NCI-H69 (cell line): ENCODE measurements at places on chromosomes 13 and 19.

GRCh38 chr19:35031072-35031881 lies 1.0 kb downstream of the SCN1B start:
- DNase-seq, result peak; percentile 72

- peak; percentile 80 for DNase-seq
Observed at GRCh38 chr19:16825312-16826052, 3.7 kb upstream of the SIN3B start.

DNA sequence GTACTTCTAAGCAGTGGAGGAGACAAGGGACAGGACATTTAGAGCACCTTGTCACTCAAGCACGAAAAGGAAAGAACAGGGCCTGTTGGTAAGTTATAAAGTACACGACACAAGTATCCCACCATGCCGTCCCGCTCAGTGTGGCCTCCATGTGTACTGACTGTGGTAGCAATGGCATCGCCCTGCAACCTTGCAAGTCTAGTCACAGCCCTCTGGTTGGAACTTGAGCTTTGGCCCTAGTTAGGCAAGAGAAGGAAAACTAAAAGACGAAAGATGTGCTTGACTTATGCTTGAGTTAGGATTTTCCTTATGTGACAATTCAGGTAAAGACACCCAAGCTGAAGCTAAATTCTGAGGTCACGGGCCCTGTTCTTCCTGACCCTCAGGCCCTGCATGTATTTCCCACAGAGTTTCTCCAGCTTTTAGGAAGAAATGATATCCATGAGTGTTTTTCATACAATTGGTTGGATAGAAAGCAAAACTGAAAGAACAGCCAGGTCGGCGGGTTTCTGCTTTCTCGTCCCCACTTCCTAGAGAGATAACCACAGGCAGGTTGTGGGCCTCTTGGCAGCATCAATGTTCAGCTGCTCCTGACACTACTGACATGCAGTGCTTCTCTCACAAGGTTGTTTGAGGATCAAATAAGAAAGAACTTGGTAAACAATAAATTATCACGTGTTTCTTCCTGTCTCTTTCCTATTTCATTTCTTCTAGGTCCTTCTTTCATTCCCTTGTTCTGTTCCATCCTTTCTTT lies 216.2 kb downstream of the IRS2 start:
- DNase-seq, result no peak

DNA sequence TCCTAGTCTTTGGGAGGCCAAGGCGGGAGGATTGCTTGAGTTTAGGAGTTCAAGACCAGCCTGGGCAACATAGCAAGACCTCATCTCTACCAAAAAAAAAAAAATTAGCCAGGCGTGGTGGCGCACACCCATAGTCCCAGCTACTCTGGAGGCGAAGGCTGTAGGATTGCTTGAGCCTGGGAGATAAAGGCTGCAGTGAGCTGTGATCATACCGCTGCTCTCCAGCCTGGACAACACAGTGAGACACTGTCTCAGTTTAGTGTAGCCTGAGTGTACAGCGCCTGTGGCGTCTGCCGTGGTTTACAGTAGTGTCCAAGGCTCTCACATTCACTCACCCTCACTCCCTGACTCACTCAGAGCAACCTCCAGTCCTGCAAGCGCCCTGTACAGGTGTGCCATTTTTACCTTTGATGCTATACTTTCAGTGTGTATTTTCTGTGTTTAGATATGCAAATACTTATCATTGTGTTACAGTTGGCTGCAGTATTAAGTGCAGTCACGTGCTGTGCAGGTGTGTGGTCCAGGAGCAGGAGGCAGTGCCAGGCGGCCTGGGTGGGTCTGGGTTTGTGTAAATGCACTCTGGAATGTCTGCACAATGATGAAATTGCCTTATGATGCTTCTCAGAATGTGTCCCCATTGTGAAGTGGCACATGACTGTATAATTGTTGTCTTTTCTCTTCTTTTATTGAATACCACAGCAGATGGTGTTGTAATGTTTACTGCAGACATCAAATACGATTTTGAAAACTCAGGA lies 36.1 kb upstream of the DCUN1D2 start:
- peak; percentile 60 for DNase-seq

DNA sequence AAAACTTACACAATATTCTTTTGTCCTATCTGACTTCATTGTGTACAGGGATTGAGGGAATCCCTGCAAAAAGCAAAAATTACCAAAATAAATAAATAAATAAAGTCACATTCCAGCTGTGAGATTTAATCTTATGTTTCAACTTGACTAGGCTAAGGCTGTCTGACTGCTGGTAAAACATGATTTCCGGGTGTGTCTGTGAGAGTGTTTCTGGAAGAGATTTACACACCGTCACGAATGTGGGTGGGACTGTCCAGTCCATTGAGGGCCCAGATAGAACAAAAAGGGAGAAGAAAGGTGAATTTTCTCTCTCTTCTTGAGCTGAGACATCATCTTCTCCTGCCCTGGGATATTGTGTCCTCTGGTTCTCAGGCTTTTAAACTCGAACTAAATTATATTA lies 166.1 kb downstream of the LIG4 start:
- no peak for DNase-seq

DNA sequence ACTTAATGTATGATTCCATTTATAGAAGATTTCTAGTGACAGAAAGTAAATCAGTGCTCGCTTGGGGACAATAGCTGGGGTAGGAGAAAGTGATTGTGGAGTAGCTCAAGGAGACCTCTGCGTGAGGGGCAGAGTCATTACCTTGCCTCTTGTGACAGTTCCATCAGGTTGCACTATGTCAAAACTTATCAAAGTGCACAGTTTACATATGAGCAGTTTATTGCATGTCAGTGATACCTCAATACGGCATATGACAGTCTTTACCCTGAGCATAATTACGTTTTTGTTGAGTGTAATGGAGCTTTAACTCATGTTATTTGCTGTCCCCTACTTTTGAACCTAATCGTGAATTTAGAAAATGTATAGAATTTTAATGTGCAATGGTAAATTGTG lies 15.0 kb downstream of the ARHGEF7 start:
- no peak for DNase-seq

GRCh38 chr13:109191413-109191812 lies 562.0 kb downstream of the MYO16 start:
- no peak for DNase-seq

- DNase-seq, result no peak
Observed at GRCh38 chr13:23440821-23441618, 7.5 kb upstream of the SACS start.

GRCh38 chr19:17829855-17830566 lies 8.7 kb upstream of the INSL3 start:
- DNase-seq, result peak; percentile 90

DNA sequence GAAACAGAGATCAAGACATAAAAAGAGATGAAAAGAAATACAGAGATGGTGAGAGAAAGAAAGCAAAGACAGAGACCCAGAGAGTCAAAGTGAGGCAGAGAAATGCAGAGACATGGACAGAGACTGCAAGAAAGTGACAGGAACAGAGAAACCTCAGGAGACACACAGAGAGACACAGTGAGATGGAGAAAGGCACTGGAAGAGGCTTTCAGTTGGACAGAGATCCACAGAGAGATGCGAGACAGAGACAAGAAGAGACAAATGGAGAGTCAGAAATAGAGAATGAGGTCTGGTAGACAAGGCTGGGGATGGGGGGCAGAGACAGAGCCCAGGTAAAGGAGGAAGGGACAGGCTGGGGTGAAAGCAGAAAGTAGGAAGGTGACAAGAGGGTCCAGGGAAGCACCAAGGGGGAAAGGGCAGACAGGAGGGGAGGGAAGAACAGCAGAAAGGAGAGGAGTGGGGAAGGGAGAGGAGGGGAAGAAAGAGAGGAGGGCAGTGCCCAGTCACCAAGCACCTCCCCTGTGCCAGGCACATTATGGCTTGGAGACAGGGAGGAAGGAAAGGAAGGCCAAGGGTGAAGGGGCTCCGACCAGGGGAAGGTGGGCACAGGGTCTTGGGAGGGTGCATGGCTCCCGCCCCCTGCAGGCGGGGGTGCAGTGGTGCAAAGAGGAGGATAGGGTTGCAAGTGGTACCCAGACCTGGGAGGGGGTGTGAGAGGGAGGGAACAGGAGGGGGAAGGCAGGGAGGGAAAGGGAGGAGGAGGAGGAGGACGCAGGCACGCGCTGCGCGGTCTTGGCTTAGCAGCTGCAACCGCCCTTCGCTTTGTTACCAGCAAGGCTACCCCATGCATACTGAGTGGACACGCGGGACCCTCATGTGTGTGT lies 38.4 kb downstream of the DEDD2 start:
- peak; percentile 67 for DNase-seq

DNA sequence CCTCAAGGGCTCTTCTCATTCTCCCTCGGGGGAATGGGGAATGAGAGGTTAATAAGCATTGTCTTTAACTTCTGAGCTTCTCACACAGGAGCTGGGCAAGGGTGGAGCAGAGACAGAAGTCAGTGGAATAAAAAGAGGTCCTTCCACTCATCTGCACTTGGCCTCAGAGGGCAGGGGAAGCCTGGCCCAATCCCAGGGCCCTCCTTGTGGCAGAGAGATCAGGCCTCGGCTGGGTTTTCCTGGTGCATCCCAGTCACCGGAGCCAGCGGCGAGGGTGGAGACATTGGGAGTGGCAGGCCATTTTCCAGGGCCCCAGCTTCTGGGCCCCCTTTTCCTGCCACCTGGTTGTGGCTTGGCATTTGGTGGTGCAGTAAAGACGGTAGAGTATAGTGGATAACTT lies 10.6 kb downstream of the CALM3 start:
- no peak for DNase-seq

GRCh38 chr13:100536643-100537180 lies 51.9 kb downstream of the GGACT start:
- no peak for DNase-seq

DNA sequence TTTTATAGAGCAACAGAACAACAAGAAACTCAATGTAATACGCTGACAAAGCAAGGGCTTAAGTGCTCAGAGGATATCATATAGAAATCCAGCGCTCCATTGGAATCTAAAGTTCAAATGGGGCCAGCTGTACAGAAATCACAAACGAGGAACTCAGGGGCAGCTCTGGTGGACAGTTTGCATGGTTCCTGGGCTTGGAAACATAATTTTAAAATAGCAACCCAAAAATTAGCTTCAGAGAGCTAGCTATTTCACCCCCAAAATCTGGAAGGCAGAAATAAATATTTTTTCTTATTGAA lies 19.2 kb upstream of the LATS2 start:
- DNase-seq, result no peak

GRCh38 chr13:111902726-111903125 lies 164.2 kb upstream of the SOX1 start:
- DNase-seq, result no peak

DNA sequence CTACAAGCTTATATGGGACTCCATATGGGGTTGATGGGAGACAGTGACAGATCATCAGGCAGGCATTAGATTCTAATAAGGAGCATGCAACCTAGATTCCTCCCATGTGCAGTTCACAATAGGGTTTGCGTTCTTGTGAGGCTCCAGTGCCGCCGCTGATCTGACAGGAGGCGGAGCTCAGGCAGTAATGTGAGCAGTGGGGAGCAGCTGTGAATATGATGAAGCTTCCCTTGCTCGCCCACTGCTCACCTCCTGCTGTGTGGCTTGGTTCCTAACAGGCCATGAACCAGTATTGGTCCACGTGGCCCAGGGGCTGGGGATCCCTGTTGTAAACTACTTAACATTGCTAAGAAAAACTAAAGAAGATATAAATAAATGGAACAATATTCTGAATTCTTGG lies 378.4 kb downstream of the KCNRG start:
- DNase-seq, result peak; percentile 92

DNA sequence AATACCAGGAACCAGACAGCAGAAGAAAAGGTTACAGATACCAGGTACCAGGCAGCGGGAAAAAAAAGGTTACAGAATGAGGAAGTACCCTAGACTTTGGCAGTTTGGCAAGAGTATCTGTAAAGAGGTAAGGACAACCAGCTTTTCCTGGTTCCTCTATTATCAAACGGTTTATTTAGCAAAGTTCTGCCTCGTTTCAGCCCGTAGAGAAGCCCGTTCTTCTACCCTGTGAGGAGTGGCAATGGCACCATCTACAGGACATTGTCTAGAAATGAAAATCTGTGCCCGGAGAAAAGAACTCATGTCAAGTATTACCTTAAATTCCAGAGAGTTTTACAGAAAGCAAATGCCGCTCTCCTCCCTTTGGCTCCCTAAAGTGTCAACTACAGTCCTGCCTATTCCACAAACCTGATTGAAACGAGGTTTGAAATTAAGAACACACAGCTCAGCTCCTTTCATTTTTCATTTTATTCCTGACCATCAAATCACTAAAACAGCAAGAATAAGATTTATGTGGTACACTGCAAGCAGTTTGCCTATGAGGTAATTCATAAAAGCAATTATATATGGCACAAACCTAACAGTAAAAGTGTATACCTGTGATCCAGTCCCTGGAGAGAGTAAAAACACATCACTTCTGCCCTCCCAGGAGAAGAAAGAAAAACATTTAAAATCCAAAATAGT lies 226.3 kb downstream of the SLC7A1 start:
- peak; percentile 19 for DNase-seq

- no peak for DNase-seq
Observed at GRCh38 chr13:101880581-101880980, 428.1 kb downstream of the ITGBL1 start.

DNA sequence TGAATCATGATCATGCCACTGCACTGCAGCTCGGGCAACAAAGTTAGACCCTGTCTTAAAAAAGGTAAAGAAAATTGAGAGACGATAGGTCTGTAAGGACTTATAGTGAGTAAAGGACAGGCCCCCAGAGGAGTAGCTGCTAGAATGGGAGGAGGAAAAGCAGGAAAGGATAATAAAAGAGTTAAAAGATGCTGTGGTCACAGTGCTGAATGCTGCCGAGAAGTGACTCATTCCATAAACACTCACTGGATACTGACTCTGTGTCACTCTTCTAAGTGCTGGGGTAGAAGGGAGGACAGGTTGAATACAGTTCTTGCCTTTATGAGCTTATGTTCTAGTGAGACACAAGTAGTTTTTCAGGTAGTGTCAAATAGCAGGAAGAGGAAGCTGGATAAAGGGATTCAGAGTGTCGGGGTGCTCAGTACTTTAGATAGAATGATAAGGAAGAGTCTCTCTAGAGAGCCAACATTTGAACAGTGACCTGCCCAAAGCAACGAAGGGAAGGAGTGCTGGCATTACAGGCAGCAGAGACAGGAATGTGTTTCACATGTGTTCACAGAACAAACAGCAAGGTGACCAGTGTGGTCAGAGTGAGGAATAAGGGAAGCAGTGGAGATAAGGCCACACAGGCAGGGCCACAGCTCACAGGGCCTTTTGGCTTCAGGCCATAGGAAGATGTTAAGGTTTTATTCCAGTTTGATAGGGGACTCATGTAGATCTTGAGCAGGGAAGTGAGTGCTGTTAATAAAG lies 1240.5 kb downstream of the UQCRFS1 start:
- no peak for DNase-seq

- DNase-seq, result no peak
Observed at GRCh38 chr13:58852076-58852475, 1220.5 kb downstream of the PCDH17 start.

GRCh38 chr19:4493104-4493928 lies 21.2 kb downstream of the HDGFL2 start:
- DNase-seq, result no peak

- no peak for DNase-seq
Observed at GRCh38 chr13:66501181-66501580, 729.0 kb downstream of the PCDH9 start.

DNA sequence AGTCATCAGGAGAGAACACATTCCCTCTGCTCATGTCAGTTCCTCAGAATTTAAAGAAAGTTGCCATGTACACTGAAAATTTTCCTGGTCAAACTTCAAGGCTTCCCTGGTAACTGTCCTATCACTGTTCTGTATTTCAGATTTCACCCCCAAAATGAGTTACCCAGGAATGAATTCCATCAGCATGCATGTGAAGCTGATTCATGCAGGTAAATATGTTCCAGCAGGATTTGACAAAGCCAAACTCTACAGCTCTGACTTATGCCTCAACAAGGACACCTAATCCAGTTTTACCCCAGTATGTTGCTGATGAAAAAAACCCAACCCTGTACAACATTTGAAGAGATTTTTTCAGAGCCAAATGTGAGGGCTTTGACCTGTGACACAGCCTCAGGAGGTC lies 21.5 kb downstream of the LIG4 start:
- DNase-seq, result no peak
